ENCODE measurements at places on chromosomes 2 and 18. TPM values are rescaled to one million over a fixed set of nuclear protein-coding genes. Genes with fewer than 3 reads are reported as not detected.

- DNase-seq, result no peak
- H3K4me1 ChIP-seq, result no peaks in the 10 kb centered on the region
- H3K27ac ChIP-seq, result no peak overlapping the region
- no peak overlapping the region for H3K4me3 ChIP-seq
Measured at GRCh38 chr18:47756364-47757016, 174.0 kb downstream of the SMAD2 start.

- H3K36me3 ChIP-seq, result no peaks in the 10 kb centered on the region
- H3K27ac ChIP-seq, result no peak overlapping the region
- no peak for DNase-seq
- no peaks in the 10 kb centered on the region for H3K4me1 ChIP-seq
- H3K27me3 ChIP-seq, result no peaks in the 10 kb centered on the region
- no peak overlapping the region for H3K4me3 ChIP-seq
Measured at GRCh38 chr2:211836409-211836808, 702.2 kb downstream of the ERBB4 start.

DTNA gene
- polyA plus RNA-seq, result 3.8 TPM

- H3K36me3 ChIP-seq, result no peaks in the 10 kb centered on the region
- no peaks in the 10 kb centered on the region for H3K27me3 ChIP-seq
- no peak overlapping the region for H3K27ac ChIP-seq
- no peak overlapping the region for H3K4me3 ChIP-seq
Measured at GRCh38 chr18:49588171-49588570, 26.3 kb downstream of the LIPG start.

DNA sequence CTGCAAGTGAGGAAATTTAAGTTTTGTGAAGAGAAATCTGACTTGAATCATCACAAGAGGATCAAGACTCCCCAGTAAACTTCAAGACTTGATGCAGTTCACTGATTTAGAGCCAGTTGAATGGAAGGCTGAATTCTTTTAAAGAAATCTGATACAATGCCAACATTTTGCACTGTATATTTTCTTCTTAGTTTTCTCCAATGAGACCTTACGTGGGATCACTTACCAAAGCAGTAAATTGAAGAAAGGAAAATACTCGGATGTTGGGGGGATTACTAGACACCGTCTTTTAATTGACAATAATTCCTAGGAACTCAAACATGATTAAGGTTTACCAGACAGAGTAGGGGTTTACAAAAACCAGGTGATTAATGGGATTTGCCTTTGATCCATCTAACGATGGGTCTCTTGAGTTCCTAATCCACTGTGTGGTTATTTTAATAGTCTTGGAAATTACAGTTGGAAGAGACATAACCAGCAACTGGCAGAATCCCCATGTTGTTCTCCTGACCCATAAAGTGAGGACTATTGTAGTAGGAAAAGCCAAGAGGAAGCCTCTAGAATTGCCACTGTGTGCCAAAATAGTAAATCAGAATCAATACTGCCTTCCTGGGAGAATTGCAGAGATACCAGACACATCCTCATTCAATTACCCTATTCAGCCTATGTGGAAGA, 354.5 kb downstream of the PID1 start:
- no peak for DNase-seq
- no peaks in the 10 kb centered on the region for H3K4me1 ChIP-seq
- no peak overlapping the region for H3K27ac ChIP-seq
- H3K4me3 ChIP-seq, result no peak overlapping the region

GRCh38 chr2:224031358-224031970, 7.6 kb downstream of the SERPINE2 start:
- H3K27ac ChIP-seq, result no peak overlapping the region
- H3K27me3 ChIP-seq, result no peaks in the 10 kb centered on the region
- no peaks in the 10 kb centered on the region for H3K36me3 ChIP-seq

- no peak overlapping the region for H3K4me3 ChIP-seq
- no peaks in the 10 kb centered on the region for H3K27me3 ChIP-seq
- no peak overlapping the region for H3K27ac ChIP-seq
- no peaks in the 10 kb centered on the region for H3K36me3 ChIP-seq
- DNase-seq, result no peak
Measured at GRCh38 chr18:50114448-50114847, 80.5 kb downstream of the MYO5B start.

GRCh38 chr2:2591542-2591940, 260.5 kb upstream of the MYT1L start:
- H3K4me1 ChIP-seq, result no peaks in the 10 kb centered on the region
- no peak overlapping the region for H3K4me3 ChIP-seq
- H3K36me3 ChIP-seq, result no peaks in the 10 kb centered on the region
- no peak overlapping the region for H3K27ac ChIP-seq
- DNase-seq, result no peak
- H3K27me3 ChIP-seq, result no peaks in the 10 kb centered on the region

- no peak overlapping the region for H3K27ac ChIP-seq
- H3K27me3 ChIP-seq, result no peaks in the 10 kb centered on the region
- H3K36me3 ChIP-seq, result peaks cover under 1% of the 10 kb centered on the region
- DNase-seq, result no peak
- no peaks in the 10 kb centered on the region for H3K4me1 ChIP-seq
- no peak overlapping the region for H3K4me3 ChIP-seq
Measured at GRCh38 chr18:46821856-46822711, 65.2 kb upstream of the ST8SIA5 start.

GRCh38 chr18:63788447-63789096, 13.4 kb downstream of the SERPINB7 start:
- no peaks in the 10 kb centered on the region for H3K27me3 ChIP-seq
- H3K27ac ChIP-seq, result no peak overlapping the region
- H3K4me3 ChIP-seq, result no peak overlapping the region
- no peaks in the 10 kb centered on the region for H3K4me1 ChIP-seq

DNA sequence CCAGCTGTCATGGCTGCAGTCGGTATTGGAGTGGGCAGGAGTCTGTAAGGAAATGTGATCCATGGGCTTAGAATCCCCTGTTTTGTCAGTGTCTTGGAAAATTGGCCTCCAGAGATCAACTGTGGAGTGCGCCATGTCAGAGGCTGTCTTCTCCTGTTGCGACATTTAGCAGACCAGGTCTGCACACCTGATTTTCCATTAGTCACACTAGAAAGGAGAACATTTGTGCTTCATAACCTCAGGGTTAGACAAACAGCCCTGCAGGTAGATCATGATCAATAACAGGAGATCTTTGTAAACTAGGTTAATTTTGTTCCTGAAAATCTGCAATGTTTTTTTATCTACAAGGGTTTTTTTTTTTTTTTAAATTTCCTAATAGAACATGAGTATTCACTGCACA, 28.0 kb downstream of the LDLRAD4 start:
- no peak for DNase-seq
- H3K27ac ChIP-seq, result no peak overlapping the region

GRCh38 chr2:41602341-41602740, 445.5 kb upstream of the PKDCC start:
- H3K36me3 ChIP-seq, result no peaks in the 10 kb centered on the region
- no peaks in the 10 kb centered on the region for H3K27me3 ChIP-seq
- no peak for DNase-seq
- H3K27ac ChIP-seq, result no peak overlapping the region
- H3K4me1 ChIP-seq, result peaks cover 23% of the 10 kb centered on the region

- no peaks in the 10 kb centered on the region for H3K27me3 ChIP-seq
- no peaks in the 10 kb centered on the region for H3K36me3 ChIP-seq
- H3K4me3 ChIP-seq, result no peak overlapping the region
- no peak overlapping the region for H3K27ac ChIP-seq
- no peak for DNase-seq
Measured at GRCh38 chr2:177281400-177282180, 17.1 kb upstream of the NFE2L2 start.

DNA sequence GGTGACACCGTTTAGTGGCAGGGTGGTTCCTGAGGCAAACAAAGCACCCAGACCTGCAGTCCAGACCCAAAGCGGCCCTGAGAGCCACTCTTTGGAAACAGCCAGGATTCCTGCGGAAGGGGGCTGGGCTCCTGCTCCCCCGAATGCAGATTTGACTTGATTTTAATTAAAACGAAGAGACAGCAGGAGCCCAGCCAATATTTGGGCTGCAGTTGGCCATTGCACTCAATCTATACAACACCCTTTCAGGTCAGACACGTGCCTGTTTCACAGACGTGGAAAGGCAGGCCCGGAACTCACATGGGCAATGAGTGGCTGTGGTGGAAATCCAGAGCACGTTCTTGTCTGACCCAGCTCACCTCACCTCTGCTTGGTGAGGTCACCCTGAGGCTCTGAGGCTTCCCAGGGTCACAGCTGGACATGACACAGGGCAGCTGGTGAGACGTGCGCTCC, 122.4 kb downstream of the NDUFA10 start:
- no peak for DNase-seq
- H3K4me1 ChIP-seq, result no peaks in the 10 kb centered on the region
- H3K27ac ChIP-seq, result no peak overlapping the region

NLRC4 gene
- 0.60 TPM for polyA plus RNA-seq

DNA sequence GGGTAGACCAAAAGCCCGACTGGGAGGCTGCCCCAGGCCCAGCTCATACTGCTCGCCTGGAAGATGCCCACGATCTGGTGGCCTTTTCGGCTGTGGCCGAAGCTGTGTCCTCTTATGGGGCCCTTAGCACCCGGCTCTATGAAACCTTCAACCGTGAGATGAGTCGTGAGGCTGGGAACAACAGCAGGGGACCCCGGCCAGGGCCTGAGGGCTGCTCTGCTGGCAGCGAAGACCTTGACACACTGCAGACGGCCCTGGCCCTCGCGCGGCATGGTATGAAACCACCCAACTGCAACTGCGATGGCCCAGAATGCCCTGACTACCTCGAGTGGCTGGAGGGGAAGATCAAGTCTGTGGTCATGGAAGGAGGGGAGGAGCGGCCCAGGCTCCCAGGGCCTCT, 61.7 kb downstream of the TET3 start:
- H3K4me1 ChIP-seq, result no peaks in the 10 kb centered on the region
- no peak overlapping the region for H3K4me3 ChIP-seq
- H3K27ac ChIP-seq, result no peak overlapping the region
- no peaks in the 10 kb centered on the region for H3K27me3 ChIP-seq

DNA sequence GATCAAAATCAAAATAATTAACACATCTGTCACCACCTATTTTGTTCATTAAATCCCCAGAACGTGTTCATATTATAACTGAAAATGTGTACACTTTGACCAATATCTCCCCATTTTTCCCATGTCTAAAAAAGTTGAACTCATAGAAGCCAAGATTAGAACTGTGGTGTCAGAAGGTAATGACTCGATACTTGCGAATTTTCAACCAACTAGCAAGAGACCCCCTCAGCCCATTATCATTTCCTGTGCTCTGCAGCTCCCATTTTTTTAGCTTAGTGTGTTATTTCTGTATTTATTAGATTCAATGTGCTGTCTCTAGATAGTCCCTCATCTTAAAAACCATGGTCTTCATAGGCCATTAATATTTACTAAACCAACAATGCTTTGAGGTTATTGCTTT, 248.7 kb upstream of the PIK3C3 start:
- no peak overlapping the region for H3K27ac ChIP-seq
- H3K27me3 ChIP-seq, result no peaks in the 10 kb centered on the region
- H3K4me3 ChIP-seq, result no peak overlapping the region
- no peak for DNase-seq

DNA sequence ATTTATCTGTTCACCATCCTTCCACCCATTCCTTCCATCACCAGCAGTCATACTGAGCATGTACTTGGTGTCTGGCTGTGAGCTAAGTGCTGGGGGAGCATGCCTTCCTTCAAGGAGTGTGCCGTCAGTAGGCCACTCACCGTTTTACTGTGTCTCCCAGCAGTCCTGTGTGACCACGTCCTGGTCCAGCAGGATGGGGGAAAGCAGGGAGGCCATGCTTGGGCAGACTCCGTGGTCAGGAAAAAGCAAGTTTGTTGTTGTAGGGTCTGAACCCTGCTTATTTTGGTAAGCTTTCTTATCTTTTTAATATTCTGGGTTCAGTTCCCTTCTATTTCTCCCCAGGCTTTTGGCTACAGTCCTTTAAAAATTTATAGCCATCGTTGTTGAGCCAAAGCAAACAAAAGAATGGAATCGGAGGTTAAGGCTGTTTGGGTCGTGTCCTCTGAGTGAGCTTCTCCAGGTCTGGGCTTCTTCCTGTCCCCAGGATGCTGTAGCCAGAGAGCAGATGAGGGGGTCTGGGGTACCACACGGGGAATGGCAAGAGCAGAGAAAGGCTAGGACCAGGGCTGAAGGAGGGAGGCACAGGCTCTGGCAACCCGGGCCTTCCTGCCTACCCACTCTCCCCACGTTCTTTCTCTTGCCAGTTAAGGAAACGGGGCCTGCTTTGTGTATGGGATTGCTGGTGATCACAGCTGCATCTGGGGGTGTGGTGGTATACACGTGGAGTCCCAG, 13.5 kb downstream of the SLC30A3 start:
- DNase-seq, result no peak
- H3K4me3 ChIP-seq, result no peak overlapping the region
- H3K4me1 ChIP-seq, result peaks cover 10% of the 10 kb centered on the region
- H3K27ac ChIP-seq, result no peak overlapping the region
- no peaks in the 10 kb centered on the region for H3K36me3 ChIP-seq

GULP1 gene
- 10.8 TPM for polyA plus RNA-seq

GRCh38 chr2:113863144-113863543, 26.7 kb upstream of the ACTR3 start:
- no peak for DNase-seq
- H3K27me3 ChIP-seq, result no peaks in the 10 kb centered on the region
- no peaks in the 10 kb centered on the region for H3K4me1 ChIP-seq
- no peak overlapping the region for H3K27ac ChIP-seq
- H3K4me3 ChIP-seq, result no peak overlapping the region

DNA sequence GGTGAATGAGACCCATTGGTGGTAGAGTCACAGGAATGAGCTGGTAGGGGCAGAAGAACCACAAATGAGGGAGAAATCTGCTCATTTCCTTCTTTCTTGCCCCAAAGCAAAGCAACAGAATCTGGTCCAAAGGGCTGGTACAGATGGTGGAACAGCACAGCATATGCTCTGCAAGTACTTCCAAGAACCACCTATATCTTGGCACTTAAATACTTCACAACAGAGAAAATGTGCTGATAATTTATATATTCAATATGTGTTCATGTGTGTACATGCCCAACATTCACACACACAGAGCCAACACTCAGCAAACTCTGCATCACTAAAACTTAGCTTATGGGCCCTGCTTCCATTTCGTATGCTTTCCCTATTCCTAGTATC, 884.4 kb upstream of the KLHL29 start:
- H3K27ac ChIP-seq, result peak overlapping the region; percentile 51
- no peak overlapping the region for H3K4me3 ChIP-seq
- H3K27me3 ChIP-seq, result no peaks in the 10 kb centered on the region
- no peaks in the 10 kb centered on the region for H3K36me3 ChIP-seq

TGIF1 gene
- 40.9 TPM for polyA plus RNA-seq

DNA sequence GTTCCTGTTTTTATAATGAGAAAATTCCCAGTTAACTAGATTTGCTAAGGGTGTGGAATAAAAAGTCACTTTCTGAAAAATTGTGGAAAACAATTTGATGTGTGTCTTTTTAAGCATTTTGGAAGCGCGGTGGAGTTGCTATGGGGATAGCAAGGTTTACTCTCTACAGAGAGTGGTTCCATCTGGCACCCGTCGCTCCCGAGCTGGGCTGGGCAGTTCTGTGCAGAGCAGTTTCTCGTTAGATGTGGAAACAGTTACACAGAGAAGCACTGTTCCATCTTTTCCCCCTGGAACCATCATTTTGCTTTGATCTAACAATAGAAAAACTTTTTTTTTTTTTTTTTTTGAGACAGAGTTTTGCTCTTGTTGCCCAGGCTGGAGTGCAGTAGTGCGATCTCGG, 17.4 kb downstream of the LDLRAD4 start:
- H3K27ac ChIP-seq, result peak overlapping the region; percentile 61
- H3K4me3 ChIP-seq, result no peak overlapping the region
- DNase-seq, result peak; percentile 91
- no peaks in the 10 kb centered on the region for H3K36me3 ChIP-seq
- peaks cover 76% of the 10 kb centered on the region for H3K4me1 ChIP-seq

- H3K27ac ChIP-seq, result no peak overlapping the region
- H3K4me1 ChIP-seq, result no peaks in the 10 kb centered on the region
- no peak for DNase-seq
- no peaks in the 10 kb centered on the region for H3K36me3 ChIP-seq
Measured at GRCh38 chr2:11073776-11074175, 81.5 kb upstream of the SLC66A3 start.

GCG gene
- polyA plus RNA-seq, result 9.0 TPM

All from sigmoid colon (tissue), 7 donors.